ENCODE measurements at places on chromosomes 4 and X.
A peak's percentile ranks its signal among the peaks of the same experiment; 100 is the strongest.

- DNase-seq: no peak
Observed at GRCh38 chrX:85928606-85929005, 118.8 kb downstream of the CHM start.

DNA sequence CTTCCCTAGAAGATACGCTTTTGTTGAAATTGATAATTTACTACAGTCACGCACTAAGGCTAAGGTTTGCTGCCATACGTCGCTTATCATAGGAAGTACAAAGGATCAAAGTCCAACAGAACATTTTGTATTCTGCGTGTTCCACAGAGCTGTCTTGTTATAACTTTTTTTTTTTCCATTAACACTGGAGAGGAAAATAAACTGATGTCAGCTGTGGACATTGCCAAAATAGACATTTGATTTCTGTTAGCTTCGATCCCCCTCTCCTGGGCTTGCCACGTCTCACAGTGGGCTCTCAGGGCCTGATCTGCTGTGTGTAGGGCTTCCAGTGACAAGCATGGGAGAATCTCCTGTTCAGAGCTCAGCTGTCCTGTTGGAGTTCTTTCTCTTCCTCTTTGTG, 93.3 kb downstream of the SPATA18 start:
- DNase-seq: no peak

- peak; percentile 35 for DNase-seq
Observed at GRCh38 chr4:168560184-168561180, 63.6 kb downstream of the PALLD start.

GRCh38 chr4:159105761-159106243, 2.9 kb downstream of the RAPGEF2 start:
- DNase-seq: no peak

DNA sequence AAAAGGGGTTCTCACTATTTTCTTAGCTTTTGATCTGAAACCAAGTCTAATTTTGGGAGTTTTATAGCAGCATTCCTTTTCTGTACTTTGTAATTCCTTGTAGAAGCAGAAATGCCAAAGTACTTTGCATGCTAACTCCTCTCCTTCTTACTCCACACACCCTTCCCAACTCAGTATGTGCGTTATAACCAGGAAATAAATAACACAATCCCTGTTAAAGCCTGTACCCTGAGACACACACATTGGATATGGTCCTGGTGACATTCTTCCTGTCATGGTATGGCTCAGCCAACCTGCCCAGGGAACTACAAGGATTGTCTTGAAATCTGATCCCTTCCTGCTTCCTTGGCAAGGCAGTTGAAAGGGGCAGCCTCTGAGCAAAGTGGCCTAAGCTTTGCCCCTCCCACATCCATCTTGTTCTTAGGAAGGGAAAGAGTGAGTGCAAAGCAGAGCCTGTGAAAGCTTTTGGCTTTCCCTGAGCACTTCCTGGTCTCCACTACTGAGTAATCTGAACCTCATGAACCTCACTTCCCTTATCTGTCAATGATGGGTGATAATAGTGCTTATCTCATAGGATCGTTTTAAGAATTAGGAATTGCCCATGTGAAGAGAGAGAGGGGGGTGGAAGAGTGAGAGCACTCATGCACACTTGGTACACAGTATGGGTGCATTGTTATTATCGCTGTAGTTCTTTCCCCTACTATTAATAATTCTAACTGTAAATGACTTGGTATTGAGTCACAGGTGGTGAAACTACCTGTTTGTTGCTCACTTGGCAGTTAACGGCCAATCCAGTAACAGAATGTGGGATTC, 109.3 kb downstream of the AFF2 start:
- DNase-seq: no peak

- no peak for DNase-seq
Observed at GRCh38 chrX:105120463-105120862, 100.0 kb downstream of the TEX13A start.

- DNase-seq: no peak
Observed at GRCh38 chr4:83082777-83083176, 31.8 kb downstream of the PLAC8 start.
